Mesenteric fat pad (tissue), 1 donor: ENCODE measurements at places on chromosomes 1 and 21.

GRCh38 chr1:167518331-167518700, at the start of gene CD247:
CD247 (minus strand) TSS chr1:167518529; CDS start chr1:167518465, 64 bp downstream.
- no peak for DNase-seq

DNA sequence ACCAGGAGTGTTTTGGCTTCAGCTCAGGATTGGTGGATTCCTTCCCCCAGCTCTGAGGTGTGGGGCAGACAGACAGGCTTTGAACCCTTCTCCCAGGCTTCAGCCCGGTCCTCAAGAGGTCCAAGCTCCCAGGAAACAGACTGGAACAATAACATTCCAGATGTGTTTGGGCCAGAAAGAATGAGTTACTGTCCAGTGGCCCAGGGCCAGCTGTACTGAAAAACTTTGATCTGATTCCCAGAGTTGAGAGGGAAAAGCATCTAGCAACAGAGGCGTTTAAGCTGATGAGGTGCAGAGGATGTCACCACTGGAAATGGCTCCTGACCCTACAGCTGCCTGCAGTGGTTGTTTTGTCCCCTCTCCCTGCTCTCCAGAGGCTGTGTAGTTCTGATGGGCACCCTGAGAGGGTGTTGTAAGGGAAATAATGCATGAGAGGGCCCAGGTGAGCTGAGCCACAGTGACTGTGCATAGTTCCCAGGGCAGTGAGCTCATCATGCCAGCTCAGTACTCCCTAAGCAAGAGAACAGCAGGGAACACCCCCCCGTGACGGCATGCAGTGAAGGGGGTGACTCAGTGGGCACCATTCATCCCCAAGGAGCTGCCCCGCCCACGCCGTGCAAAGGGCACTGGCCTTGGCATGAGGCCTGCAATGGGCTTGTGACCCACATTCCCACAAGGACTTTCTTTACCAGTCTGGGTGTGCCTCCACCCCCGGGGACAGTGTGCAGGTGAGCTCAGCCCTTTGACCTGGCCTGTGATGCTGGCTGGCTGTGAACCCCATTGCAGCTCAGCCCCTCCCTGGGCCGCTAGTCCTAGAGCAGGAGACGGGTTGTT, 13.8 kb upstream of the SFN start:
- DNase-seq: no peak

DNA sequence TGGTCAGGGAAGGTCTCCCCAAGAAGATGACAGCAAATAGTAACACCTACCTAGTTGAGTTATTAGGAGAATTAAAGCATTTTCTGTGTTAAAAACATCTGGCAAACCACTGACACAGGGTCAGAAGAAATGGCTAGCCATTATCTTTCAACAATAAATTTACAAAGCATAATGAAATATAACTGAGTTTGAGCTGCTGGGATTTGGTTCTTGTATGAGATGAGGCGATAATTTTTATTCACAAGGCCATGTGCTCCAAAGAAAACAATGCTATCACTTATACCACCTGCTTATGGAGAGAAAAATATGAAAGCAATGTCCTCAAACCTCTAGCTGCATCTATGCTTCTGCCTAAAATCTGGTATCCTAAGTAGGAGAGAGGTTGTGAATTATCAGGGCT, 202.3 kb downstream of the CRB1 start:
- DNase-seq: no peak

DNA sequence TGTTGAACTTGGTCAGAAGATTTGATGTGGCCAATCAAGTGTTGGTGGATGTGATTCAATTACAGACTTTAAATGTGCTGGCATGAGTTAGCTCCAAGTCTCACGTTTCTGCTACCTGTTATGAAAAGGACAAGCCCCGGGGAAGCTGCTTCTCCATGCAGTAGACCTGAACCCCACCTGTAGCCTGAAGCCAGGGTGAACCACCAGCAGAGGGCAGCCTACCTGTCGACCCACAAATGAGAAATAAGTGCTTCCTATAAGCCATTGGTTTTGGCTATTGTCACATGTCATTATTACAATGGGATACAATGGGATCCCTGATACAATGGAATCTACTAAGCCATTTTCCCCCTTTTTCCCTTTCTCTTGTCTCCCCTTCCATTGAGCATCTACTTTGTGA, 230.2 kb downstream of the PRDM2 start:
- DNase-seq: no peak
